Kidney tubule cell (primary cell): ENCODE measurements at places on chromosomes 11 and 22.

DNA sequence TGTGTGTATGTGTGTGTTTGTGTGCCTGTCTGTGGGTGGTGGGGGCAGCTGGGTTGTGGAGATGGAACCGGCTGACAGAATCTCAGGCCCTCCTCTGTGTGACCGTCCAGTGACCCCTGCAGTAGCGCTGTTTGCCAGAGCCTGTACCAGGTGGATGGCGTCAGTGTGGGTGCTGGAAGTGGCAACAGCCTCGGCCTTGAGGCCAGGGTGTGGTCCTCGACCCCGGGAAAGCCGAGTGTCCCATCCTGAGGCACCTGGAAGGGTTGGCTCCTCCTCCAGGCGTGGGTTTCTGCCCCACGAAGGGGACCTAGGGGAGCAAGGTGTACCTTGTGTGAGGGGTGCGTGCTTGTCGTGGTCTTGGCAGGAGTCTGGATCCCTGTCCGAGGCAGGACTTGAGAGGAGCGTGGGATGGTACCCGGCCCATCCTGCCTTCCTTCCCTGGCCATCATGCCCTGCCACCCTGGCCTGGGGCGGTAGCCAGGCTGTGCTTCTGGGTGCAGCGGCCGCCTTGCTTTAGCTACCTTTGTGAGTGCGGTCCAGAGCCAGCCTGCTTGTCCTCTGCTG, 16.5 kb downstream of the TPCN2 start:
- DNase-seq = no peak

GRCh38 chr11:127217452-127218274, 217.1 kb upstream of the KIRREL3 start:
- DNase-seq = no peak

DNA sequence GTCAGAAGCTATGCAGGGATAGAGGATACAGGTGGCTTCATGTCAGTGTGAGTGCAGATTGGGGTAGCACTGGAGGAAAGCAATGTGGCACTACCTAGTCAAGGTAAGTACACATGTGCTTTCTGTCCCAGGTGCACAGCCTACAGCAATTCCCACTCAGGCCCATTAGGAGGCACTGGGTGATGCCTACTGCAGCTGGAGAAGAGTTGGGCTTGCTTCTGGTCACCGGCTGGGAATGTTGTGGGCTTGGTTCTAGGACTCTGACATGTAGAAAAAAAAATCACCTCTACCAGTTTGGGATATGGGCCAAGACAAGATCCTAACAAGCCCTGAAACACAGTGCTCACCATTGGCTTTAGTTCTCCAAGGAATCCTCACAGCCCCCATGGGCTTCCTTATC, 69.7 kb downstream of the TENM4 start:
- DNase-seq = peak; percentile 59

DNA sequence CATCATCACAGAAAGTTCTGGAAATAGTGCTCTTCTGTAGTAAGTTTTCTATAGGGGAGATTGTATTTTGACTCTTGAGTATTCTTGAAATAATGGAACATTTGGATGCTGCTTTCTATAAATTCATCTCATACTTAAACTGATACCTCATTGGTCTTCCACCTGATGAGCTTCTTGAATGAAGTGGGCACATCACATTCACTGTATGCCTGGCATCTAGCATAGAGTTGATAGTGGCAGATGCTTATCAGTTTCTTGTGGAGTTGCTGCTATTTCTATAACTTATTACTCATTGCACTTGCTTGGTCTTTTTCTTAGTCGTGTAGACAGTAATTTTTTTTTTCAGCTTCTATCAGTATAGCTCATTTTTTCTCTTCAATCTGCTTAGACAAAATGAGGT, 5.4 kb downstream of the ATXN10 start:
- no peak for DNase-seq

DNA sequence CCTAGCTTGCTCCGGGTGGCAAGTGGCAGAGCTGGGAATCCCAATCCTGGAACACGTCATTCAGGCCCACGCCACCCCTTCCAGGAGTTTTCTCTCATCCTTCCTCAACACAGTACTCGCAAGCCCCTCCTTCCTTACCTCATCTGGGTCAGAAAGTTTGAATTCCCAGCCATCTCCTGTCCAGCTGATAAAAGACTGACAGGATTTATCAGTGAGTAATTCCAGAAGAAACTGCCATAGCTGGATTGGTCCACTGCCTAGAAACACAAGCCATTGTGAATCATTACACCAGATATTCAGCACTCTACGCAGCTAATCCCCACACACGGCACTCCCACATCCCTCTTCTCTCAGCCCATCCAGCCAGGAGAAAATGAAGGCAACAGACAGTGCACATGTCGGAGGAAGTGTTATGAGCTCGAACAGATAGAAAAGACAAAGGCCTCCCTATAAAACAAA, 124.0 kb downstream of the ETS1 start:
- DNase-seq = peak; percentile 95

DNA sequence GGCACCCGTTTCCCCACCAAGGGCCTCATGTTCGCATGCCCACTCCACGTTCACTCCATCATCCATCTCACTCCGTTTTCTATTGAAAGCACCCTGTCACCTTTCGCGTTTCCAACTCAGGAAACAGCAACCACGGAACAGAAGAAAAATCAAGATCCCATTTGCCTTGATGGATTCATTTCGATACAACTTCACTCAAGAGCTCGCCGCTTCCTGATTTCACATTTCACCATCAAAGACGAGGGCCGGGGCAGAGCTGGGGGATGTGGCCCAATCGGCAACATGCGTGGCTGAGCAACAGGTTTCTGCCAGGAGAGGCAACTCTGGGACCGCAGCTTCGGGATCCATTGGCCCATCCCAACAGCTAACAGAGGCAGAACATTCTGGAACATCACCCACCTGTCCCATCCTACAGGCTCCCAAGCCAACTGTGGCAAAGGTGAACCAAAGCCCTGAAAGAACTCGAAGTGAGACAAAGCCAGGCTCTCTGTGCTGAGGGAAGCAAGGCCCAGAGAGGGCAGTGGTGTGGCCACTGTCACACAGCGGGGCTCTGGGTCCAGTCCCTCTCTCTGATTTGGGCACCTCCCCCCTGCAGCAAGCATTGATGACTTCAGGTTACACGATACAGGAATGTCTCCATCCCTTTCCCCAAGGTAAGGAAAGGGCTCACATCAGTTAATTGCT, 36.2 kb upstream of the CD5 start:
- no peak for DNase-seq

DNA sequence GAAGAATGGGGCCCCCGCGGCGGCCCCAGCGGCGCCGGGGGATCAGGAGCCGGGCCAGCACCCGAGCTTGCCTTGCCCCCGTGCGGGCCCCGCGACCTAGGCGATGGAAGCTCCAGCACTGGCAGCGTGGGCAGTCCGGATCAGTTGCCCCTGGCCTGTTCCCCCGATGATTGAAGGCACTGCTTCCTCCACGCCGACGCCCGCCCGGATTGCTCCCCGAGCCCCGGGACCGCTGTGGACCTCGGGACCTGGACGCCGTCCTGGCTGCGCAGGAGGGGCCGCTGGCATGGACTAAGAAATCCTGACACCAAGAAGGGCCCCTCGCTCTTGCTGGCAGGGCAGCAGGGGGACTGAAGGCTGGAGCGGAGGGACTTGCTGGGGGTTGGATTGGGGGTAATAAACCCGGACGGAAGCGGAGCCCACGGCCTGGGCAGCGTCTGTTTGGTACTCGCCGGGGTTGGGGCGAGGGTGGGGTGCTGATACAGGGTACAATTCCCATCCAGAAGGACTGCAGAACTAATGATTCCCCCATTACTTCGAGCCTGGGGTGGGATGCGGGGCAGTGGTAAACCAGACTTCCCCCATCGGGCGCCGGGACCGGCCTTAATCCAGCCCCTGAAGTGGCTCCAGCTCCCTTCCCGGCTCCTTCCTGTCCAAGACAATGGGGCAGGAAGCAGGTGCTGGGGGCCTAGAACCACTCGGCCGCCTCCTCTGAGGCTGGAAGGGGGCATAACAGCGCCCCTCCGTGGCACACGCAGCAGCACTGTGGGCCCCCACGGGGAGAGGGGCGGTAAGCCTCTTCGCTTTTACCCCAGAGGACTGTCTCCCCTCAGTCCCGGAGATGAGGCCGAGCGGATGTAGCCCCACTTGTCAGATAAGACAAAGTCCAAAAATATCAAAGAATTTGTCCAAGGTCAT, 1.0 kb downstream of the CCDC85B start:
- DNase-seq = no peak

DNA sequence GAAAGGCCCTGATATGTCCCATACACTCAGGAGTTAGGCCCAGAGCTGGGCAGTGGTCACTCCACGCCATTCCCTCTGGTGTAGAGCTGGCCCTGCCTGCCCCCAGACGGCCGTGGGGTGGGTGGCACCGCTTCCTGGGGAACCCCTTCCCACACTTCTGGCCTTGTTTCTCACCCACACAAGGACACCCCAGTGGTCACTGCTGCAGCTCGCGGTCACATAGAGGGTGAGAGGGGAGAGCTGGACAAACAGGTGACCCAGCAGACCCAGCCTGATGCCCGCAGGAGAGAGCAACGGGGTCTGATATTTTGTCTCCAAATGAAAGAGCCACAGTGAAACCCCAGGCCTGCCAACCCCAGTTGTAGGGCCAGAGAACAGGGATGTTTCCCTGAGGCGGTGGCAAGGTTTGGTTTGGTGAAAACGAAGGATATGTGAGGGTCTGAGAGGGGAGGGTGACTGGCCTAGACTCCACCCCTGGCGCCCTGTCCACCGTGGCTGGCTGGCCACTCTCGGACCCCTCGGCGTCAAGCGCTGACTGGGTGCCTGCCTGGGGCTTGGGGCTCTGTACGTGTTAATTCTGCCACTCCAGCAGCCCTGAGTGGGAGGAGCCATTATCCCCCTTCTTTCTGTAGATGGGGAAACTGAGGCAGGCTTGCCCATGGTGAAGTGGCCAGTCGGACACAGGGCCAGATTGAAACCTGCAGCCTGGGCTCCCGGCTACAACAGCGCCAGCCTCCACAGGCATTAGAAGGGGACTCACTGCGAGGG, 71.0 kb upstream of the PPARA start:
- DNase-seq = no peak

GRCh38 chr22:42470366-42471082, 38.3 kb upstream of the NFAM1 start:
- DNase-seq = peak; percentile 26

- no peak for DNase-seq
These were observed 134.2 kb upstream of the CARD18 start for GRCh38 chr11:105273660-105274280.
